Activated CD4-positive, alpha-beta T cell treated with anti-CD3 and anti-CD28 coated beads, Interleukin-2, amount 10 ng/mL, durations not matched to agents 24 days and 14 days (primary cell): ENCODE measurements at places on chromosomes 6 and 20.

DNA sequence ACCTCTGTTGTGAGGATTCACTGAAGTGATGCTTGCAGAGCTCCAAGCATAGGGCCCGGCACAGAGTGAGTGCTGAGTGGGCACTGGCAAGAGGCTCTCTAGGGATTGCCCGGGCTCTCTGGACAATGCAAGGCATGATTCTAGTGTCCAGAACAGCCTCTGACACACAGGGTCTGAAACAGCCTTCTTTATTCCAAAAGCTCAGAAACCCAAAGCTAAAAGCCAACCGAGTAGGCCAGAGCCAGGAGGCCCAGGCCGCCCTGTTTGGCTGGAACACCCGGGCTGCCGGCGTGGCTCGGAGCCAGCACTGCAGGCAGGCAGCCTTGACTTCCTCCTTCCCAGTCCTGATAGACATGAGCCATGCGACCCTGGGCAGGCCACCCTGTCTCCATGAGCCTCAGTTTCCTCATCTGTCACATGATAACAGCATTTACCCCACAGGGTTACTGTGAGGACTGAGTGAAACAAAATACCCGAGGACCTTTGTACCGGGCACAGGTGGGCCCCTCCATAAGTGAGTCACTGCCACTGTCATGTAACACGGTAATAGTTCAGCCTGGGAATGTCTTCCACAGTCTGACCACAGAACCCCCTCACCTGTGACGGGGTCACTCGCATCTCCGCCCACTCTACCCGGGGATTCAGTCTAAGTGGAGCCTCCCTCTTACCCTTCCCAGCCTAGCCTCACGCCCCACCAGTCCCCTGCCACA lies 51.5 kb downstream of the PTPRT start:
- H3K27ac ChIP-seq, result no peak overlapping the region
- H3K4me3 ChIP-seq, result no peak overlapping the region
- no peaks in the 10 kb centered on the region for H3K4me1 ChIP-seq
- H3K27me3 ChIP-seq, result no peaks in the 10 kb centered on the region
- no peaks in the 10 kb centered on the region for H3K36me3 ChIP-seq

DNA sequence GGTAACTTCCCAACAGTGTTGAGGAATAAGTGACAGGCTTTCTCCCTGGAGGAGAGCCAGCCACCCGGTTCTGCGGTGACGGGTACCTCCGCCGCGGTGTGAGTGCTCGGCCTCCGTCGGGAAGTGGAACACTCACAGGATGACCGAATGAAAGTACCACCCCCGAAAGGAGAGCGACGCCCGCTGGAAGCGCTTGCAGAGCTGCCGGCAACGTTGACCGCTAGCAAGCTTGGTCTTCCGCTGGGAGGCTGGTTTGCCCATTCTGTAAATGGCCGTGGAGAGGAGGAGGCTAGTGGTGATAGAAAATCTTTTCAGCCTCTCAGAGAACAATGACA lies 614 bp upstream of the TMEM242 start:
- peaks cover 14% of the 10 kb centered on the region for H3K36me3 ChIP-seq
- H3K27ac ChIP-seq, result peak overlapping the region; percentile 92
- H3K27me3 ChIP-seq, result peaks cover 24% of the 10 kb centered on the region
- peak; percentile 84 for DNase-seq

GRCh38 chr6:48031711-48032110 lies 79.3 kb downstream of the PTCHD4 start:
- peaks cover 4% of the 10 kb centered on the region for H3K4me1 ChIP-seq
- H3K4me3 ChIP-seq, result no peak overlapping the region
- H3K27ac ChIP-seq, result no peak overlapping the region
- H3K36me3 ChIP-seq, result no peaks in the 10 kb centered on the region
- H3K27me3 ChIP-seq, result no peaks in the 10 kb centered on the region

DNA sequence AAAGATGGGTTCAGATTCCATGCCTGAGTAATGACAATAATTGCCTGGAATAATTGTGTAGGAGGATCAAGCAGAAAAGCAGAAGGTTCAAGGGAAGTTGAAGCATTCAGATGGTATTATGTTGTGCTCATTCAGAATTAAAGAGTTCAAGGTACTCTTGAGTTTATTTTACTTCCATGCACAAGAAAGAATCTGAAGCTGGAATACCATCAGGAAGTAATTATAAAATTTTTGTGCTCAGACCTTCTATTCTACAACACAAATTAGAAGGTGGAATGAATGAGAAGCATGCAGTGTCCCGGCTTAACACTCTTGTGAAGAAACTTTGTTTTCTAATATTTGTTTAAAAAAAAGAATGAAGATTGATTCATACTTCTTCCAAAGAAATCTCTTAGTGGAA lies 139.4 kb upstream of the ENPP5 start:
- no peaks in the 10 kb centered on the region for H3K36me3 ChIP-seq
- H3K4me1 ChIP-seq, result peaks cover 1% of the 10 kb centered on the region
- H3K27ac ChIP-seq, result no peak overlapping the region
- DNase-seq, result no peak
- peaks cover 5% of the 10 kb centered on the region for H3K27me3 ChIP-seq

GRCh38 chr6:39189915-39190544 lies 39.2 kb downstream of the KCNK5 start:
- H3K27ac ChIP-seq, result peak overlapping the region; percentile 57
- H3K36me3 ChIP-seq, result peaks cover 66% of the 10 kb centered on the region
- H3K27me3 ChIP-seq, result no peaks in the 10 kb centered on the region
- no peak overlapping the region for H3K4me3 ChIP-seq
- peak; percentile 69 for DNase-seq

GRCh38 chr6:168724033-168724432 lies 283.0 kb downstream of the SMOC2 start:
- no peak overlapping the region for H3K4me3 ChIP-seq
- no peak for DNase-seq
- no peak overlapping the region for H3K27ac ChIP-seq
- no peaks in the 10 kb centered on the region for H3K27me3 ChIP-seq

GRCh38 chr20:44990425-44990824 lies 24.1 kb downstream of the STK4 start:
- peak overlapping the region; percentile 83 for H3K4me3 ChIP-seq
- peaks cover 55% of the 10 kb centered on the region for H3K36me3 ChIP-seq
- no peaks in the 10 kb centered on the region for H3K27me3 ChIP-seq
- peaks cover 63% of the 10 kb centered on the region for H3K4me1 ChIP-seq
- peak overlapping the region; percentile 93 for H3K27ac ChIP-seq

- DNase-seq, result peak; percentile 60
- H3K36me3 ChIP-seq, result peaks cover 9% of the 10 kb centered on the region
- H3K4me1 ChIP-seq, result peaks cover 72% of the 10 kb centered on the region
- H3K4me3 ChIP-seq, result peak overlapping the region; percentile 78
- H3K27ac ChIP-seq, result peak overlapping the region; percentile 82
Measured at GRCh38 chr6:142844065-142844755, 100.8 kb downstream of the HIVEP2 start.

DNA sequence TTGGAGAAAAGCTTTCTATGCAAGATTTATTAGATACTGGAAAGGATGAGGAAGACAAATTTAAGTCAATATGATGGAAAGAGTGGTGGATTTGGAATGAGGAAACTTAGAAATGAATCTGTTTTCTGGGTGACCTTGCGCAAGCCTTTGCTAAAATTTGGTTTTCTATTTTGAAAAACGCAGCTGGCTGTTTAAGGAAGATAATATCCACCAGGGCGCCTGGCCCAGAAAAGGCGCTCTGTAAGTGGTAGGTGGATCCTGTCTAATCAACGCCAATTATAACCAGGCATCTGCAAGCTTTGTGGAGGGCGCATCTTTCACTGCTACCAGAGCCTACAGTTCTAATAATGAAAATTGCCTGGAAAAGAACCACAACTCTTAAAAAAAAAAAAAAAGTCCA lies 398 bp upstream of the SPATS1 start:
- H3K4me1 ChIP-seq, result no peaks in the 10 kb centered on the region
- no peak overlapping the region for H3K4me3 ChIP-seq
- no peaks in the 10 kb centered on the region for H3K36me3 ChIP-seq
- H3K27me3 ChIP-seq, result peaks cover 48% of the 10 kb centered on the region
- H3K27ac ChIP-seq, result no peak overlapping the region

- no peak overlapping the region for H3K4me3 ChIP-seq
- no peak for DNase-seq
- no peaks in the 10 kb centered on the region for H3K4me1 ChIP-seq
- H3K27ac ChIP-seq, result no peak overlapping the region
- H3K27me3 ChIP-seq, result peaks cover 11% of the 10 kb centered on the region
Measured at GRCh38 chr20:34977365-34978091, 21.9 kb downstream of the MYH7B start.

DNA sequence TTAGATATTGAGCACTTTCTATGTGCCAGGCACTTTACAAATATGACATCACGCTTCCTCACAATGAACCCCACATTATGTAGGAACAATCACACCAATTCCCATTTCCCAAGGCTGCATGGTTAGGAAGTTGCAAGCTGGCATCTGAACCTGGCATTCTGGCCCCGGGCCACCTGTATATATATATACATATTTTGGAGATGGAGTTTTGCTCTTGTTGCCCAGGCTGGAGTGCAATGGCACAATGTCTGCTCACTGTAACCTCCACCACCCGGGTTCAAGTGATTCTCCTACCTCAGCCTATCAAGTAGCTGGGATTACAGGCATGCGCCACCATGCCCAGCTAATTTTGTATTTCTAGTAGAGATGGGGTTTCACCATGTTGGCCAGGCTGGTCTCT lies 30.4 kb downstream of the SRC start:
- H3K27me3 ChIP-seq, result no peaks in the 10 kb centered on the region
- H3K27ac ChIP-seq, result no peak overlapping the region
- DNase-seq, result no peak
- no peak overlapping the region for H3K4me3 ChIP-seq
- H3K36me3 ChIP-seq, result no peaks in the 10 kb centered on the region

DNA sequence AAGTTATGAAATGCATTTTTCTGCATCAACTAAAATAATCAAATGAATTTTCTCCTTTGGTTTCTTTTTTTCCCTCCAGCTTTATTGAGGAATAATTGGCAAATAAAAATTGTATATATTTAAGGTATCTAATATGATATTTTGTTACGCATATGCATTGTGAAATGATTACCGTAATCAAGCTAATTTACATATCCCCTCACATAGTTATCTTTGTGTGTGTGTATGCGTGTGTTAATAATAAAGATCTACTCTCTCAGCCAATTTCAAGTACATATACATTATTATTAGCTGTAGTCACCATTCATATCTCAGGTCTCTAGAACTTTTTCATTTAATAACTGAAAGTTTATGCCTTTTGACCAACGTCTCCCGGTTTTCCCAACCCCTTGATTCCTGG lies 61.1 kb downstream of the SYCP2L start:
- H3K4me3 ChIP-seq, result no peak overlapping the region
- no peaks in the 10 kb centered on the region for H3K36me3 ChIP-seq
- H3K27me3 ChIP-seq, result peaks cover 22% of the 10 kb centered on the region
- H3K27ac ChIP-seq, result no peak overlapping the region
- no peak for DNase-seq
